Stimulated activated CD4-positive, alpha-beta T cell treated with anti-CD3 and anti-CD28 coated beads, Interleukin-2, amount 100 ng/mL, for 24 hours (primary cell): ENCODE measurements at places on chromosomes 3 and 15.

GRCh38 chr3:50657816-50658215 is 16.9 kb upstream of the DOCK3 start:
- no peak for DNase-seq

GRCh38 chr3:182215881-182216280 is 504.2 kb downstream of the SOX2 start:
- DNase-seq: no peak

GRCh38 chr3:191961022-191961421 is 500.1 kb downstream of the PYDC2 start:
- DNase-seq: no peak

- no peak for DNase-seq
These were observed 193.4 kb downstream of the ZNF621 start for GRCh38 chr3:40718209-40718608.

GRCh38 chr3:186471771-186472170 is 72.4 kb downstream of the CRYGS start:
- DNase-seq: no peak

DNA sequence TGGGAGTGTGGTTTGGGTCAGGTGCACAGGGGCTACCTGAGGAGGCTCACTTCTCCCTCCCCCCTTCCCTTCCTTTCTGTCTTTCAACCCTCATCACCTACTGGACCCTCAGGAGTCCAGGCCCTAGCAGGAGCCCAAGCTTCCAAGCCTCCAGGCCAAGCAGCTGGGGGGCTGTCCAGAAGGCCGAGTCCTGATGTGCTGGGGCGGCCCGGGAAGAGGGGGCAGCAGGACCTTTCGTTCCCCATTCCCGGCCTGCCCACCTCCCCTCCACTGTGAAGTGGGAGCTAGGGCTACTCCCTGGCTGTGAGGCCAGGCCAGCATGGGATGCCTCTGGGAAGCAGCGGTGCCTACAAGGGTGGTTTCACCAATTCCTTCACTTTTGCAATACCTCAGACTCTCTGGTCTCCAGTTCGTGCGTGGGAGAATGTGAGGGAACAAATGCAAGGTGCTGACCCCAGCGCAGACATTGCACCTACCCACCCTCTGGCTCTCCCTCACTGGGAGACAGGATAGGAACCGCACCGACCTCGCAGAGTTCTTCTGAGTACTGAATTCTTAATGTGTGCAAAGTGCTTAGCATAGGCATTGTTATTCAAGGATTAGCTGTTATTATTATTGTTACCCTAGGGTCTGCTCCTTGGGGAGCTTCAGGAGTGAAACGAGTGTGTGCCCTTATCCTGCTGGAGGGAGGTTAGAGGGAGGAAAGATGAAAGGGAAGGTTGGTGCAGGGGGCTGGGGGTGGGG is 2.5 kb downstream of the EPHB3 start:
- DNase-seq: no peak

DNA sequence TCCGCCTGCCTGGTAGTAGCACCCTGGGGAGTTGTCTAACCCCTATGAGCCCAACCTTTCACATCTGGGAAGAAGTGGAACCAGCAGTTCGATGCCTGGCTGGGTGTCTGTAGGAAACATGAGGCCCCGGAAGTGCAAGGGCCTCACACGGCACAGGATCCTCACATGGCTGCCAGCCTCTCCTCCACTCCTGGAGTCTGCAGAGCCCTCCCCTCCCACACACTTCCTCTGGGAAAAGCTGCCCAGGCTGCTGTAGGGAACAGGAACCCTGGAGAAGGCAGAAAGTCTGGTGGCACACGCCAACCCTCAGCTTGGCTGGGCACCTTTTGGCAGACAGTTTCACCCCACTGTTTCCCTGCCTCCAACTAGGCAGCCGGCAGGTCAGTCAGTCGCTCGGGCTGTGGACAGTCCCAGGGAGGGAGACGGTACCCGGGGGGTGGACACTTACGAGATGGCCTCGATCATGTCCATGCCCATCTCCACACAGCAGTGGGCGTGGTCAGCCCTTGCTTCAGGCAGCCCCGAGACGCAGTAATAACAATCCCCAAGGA is 118.4 kb downstream of the ADCY5 start:
- DNase-seq: no peak

- no peak for DNase-seq
These were observed 44.4 kb downstream of the CSNK1G1 start for GRCh38 chr15:64311566-64311965.

GRCh38 chr15:58762731-58763130 is 8.4 kb upstream of the MINDY2 start:
- no peak for DNase-seq

GRCh38 chr15:92425578-92426225 is 32.0 kb downstream of the ST8SIA2 start:
- no peak for DNase-seq

GRCh38 chr3:14410106-14410502 is 7.7 kb downstream of the SLC6A6 start:
- DNase-seq: no peak

DNA sequence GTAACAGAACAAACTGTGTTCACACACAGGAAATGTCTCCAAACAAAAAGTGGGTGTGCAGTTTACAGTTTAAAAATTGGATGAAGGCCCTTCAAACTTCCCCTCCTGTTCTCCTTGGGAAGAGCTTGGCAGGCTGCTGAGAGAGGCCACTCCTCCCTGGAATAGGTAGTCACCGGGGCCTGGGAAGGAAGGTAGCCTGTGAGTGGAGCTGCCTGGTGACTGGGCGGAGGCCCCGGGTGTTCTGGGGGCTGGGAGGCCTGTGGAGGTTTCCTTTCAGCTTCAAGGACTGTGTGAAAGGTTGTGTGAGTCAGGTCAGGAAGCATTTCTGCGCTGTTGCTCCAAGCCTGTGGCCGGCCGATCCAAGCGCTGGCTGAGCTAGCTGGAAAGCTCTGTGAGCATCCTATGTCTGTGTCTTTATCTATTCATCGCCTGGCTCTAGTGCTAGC is 14.1 kb downstream of the SLCO3A1 start:
- DNase-seq: no peak

DNA sequence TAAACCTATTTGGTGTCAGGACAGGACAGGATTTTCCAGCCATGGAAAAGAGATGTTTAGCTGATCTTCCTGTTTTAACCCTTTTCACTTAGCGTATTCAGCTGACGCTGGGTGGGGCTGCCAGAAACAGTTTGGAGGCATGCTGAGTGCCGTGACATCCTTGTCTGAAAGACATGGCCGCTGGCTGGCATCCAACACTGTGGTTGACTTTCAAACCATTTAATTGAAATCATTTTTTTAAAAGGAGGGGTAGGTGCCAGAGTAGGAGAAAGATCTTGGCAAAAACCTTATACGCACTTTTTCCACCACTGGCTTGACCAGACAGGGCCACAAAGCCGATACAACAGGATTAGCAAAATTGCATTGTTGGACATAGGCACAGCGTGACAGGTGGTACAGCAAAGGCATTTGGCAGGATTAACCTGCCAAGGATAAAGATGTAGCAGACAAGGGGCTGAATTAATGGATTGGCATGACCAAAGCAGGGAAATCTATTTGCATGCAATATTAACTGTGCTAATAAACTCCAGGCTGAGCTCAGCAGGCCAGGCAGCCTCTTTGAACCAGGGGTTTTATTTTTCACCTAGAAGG is 131.8 kb upstream of the TOPAZ1 start:
- DNase-seq: no peak

DNA sequence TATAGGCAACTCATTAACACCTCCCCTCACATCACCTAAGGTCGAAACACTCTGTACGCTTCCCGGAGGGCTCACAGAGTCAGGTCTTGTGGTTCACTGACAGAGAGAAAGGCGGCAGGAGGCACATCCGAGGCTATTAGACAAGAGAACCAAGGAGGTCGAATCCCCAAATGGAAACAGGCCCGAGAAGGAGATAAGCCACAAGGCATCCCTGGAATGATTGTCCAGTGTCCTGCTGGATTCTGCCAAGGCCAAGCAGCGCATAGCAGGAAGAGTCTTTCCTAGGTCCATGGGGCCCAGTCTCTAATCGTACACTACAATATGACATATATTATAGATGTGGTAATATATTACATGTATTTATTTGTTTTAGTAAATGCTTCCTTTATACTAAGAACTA is 58.5 kb downstream of the ANXA2 start:
- no peak for DNase-seq

DNA sequence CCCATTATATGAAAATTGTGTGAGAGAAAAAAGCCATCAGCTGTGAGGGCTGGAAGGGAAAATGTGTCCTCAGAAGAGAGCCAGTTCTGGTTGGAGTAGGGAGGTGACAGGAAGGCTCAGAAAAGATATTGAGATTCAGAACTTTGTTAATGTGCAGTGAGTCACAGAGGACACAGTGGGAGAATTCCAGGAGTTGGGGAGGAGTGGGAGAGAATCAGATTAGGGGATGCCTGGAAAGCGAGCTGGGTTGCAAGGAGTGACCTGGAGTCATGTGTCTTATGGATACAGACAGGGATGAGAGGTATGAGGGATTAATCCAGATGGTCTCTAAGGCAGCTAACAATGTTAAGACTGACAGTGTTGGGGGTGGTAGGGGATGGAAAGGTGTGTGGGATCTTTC is 67.5 kb downstream of the CHST2 start:
- DNase-seq: no peak

- DNase-seq: no peak
These were observed 38.3 kb downstream of the ETV5 start for GRCh38 chr3:186070550-186070949.

DNA sequence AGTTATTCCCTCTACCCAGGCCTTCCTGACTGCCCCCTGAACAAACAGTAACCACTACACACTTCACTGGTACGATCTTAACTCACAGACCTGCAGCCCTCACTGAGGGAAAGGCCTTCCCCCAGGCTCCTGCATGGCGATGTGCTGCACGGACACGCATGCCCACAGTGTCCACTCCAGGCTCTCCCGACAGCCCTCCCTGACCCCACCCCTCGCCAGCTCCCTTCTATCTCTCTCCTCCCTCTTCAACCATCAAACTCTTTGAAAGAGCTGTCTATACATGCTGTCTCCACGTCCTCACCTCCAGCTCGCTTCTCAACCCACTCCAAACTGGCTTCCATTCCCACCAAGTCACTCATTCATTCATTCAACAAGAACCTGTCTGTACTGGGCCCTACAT is 3.9 kb downstream of the SCN5A start:
- DNase-seq: no peak
